ENCODE measurements at places on chromosomes 4 and X.

- DNase-seq = no peak
Observed at GRCh38 chr4:2667428-2667827, 88.7 kb downstream of the TNIP2 start.

DNA sequence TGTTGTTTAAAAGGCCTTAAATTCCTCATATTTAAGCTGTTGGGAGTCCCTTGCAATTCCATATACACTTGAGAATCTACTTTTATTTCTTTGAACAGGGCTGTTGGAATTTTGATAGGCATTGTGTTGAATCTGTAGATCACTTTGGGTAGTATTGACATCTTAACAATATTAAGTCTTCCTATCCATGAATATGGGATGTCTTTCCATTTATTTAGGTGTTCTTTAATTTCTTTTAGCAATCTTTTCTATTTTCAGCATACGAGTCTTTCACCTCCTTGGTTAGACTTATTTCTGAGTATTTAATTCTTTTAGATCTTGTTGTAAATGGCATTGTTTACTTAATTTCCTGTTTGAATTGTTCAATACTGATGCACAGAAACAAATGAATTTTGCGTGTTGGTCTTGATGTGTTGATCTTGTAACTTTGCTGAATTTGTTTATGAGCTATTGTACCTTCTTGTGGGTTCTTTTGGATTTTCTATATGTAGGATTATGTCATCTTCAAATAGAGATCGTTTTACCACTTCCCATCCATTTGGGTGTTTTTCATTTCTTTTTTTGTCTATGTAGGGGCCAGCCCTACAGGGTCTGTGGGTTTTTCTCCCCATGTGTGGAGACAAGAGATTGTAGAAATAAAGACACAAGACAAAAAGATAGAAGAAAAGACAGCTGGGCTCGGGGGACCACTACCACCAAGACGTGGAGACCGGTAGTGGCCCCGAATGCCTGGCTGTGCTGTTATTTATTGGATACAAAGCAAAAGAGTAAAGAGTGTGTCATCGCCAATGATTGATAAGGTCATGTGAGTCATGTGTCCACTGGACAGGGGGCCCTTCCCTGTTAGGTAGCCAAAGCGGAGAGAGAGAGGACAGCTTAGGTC lies 18.2 kb upstream of the CTBP1 start:
- DNase-seq = no peak

DNA sequence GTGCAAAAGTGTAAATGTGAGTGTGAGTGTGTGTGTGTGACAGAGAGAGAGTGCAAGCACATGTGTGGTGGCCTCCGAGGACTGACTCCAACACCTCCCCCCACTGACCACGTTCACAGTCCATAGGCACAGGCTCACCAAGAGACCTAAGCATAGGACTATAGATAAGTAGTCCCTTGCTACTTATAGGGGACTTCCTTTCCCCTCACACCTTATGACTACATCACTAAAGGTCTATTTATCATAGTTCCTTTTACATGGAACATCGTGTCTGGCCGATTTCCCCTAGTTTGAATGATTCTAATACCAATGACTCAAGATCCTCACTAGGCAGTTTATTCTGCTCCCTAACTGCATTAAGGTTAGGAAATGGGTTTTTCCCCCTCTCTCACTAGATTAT lies 17.8 kb downstream of the FRMPD3 start:
- no peak for DNase-seq

DNA sequence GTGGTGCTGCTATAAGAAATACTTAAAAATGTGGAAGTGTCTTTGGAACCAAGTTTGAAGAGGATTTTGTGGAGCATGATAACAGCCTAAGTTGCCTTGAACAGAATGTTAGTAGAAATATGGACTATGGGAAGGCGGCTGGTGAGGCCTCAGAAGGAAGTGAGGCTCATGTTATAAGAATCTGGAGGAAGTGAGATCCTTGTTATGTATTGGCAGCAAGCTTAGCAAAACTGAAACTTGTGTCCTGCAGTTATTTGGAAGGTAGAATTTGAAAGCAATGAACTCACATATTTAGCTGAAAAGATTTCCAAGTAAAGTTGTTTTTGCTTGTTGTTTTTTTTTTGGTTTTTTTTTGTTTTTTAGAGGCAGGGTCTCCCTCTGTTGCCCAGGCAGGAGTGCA lies 13.6 kb upstream of the MED14 start:
- no peak for DNase-seq

Measured in stimulated activated CD8-positive, alpha-beta memory T cell treated with anti-CD3 and anti-CD28 coated beads, Interleukin-7, amount 100 ng/mL, for 1 hour (primary cell).